Astrocyte (in vitro differentiated cells and primary cell): ENCODE measurements at places on chromosomes 11 and 22. TPM values are rescaled to one million over a fixed set of nuclear protein-coding genes. Genes with fewer than 3 reads are reported as not detected.

- peak; percentile 66 for DNase-seq
These were observed 22.3 kb downstream of the ZBTB16 start for GRCh38 chr11:114081641-114082414.

DNA sequence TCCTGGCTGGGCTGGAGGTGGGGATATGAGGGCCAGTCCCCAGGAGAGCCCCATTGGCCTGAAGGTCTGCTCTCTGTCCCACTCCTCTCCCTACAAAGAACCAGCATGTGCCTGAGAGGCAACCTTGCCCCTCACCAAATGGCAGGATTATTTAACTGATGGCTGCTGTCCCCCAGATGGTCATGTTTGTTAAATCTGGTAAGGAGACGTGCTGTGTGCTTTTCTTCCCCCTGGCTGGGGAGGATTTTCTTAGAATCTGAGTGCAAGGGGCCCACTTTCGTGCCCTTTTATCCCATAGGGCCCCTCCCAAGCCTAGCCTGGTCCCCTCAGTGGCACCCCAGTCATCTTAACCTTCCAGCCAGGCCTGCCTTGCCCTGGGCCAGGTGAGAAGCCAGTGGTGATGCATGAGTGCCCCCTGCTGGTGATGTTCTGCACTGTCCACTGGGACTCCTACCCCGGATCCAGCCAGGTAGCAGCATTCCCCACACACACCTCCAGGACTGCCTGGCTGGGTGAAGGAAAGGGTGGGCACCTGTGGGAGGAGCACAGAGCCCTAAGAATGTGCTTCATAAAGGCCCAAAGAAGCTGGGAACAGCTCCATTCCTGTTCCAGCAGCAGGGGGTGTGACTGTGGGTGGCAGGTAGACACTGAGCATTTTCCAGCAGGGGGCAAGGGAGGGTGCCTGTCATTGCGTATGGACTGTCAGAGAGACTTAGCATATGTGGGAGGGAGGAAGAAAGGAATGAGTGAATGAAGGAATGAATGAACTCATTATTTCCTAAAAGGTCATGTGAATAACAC lies 28.9 kb downstream of the MFNG start:
- DNase-seq: no peak

The POLR2L gene
- 194 and 212 TPM in 2 replicates for total RNA-seq

The IFITM10 gene
- 2.0 and 5.1 TPM in 2 replicates for total RNA-seq

DNA sequence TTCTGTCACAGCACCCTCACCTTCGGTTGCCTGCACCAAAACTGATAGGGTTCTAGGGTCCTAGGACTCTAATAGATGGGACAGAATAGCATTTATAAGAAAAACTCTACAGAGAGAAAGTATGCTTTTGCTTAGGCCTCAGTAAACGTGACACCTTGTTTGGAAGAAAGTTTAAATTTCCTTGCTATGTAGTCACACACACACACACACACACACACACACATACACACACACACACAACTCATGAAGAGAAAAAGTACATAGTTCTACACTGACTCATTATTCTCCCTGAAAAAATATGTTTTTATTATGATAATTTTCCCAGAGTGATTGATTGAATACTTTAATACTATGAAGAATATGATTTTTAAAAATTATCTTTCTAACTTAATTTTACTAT lies 220.8 kb upstream of the SNX19 start:
- DNase-seq: peak; percentile 38

The EHF gene
- total RNA-seq: 0.25 TPM in 1 of 2 replicates, not detected in the other

DNA sequence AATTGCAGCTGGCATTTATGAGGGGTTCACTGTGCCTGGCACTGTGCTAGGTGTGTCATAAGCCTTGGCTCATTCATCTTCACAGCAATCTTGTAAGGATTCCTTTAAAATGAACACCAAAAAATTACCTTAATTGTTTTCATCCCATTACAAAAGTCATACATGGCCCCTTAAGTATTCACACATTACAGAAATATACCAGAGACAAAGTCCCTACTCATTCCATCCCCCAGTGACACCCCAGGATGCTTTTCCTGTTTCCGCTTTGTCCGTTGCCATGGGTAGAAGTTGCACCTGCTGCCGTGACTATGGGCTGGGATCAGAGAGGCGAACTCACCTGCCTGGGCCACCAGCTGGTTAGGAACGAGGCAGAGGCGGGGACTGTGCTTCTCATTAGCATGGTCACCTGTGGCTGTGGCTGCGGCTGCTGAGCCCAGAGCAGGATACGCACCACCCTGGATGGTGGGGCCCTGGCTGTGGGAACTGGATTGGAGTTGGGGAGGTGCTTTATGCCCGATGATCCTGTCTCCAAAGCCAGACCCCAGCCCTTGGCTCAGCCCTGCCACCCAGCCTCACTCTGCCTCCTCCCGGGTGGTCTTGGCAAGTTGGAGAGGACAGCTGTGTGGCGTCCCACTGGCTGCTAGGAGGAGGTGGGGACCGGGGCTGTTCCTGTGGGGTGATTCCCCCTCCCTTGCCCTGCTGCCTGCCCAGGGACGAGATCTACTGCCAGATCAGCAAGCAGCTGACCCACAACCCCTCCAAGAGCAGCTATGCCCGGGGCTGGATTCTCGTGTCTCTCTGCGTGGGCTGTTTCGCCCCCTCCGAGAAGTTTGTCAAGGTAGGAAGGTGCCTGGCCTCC lies 60.8 kb downstream of the MYO7A start:
- DNase-seq: no peak

DNA sequence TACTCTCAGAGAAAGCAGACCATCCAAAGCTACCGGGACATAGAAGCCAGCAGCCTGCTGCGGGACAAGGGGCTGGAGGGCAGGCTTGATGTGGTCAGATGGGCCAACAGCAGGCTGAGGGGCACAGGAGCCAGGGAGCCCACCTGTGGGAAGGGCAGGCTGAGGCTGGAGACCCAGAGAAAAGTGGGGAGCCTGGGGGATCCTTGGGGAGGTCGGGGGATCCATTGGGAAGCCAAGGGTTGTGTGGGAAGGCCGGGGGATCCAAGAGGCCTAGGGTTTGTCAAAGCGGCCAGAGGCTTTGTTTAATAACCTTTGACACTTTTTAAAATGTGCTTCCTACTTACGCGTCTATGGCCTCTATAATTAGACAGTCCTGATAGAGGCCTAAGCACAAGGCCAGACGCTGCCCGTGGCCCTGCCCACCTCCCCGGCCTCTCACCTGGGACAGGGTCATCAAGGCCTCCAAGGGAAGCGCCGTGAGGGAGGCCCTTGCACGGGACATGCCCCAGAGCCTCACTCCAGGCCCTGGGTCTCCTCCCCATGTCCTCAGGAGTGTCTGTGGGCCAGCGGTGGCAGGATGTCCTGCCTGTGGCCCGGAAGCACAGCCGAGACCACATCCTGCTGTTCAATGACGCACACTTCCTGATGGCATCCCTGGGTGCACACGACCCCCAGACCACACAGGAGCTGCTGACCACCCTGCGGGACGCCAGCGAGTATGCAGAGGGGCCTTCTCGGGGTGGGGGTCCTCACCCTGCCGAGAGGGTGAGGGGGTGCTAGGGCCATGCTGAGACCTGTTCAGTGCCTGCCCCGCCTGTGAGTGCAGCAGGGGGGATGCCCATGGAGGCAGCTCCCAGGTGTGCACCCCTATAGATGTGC lies 8.6 kb upstream of the GTSE1 start:
- no peak for DNase-seq

The OR51B5 gene
- total RNA-seq: not detected in 2 replicates

The FOXRED2 gene
- total RNA-seq: 5.3 and 5.9 TPM in 2 replicates

The LMO1 gene
- total RNA-seq: 0.46 and 1.5 TPM in 2 replicates

- peak; percentile 74 for DNase-seq
These were observed 39.0 kb downstream of the RRAS2 start for GRCh38 chr11:14320020-14320419.

The CFAP300 gene
- 0.64 and 0.65 TPM in 2 replicates for total RNA-seq

DNA sequence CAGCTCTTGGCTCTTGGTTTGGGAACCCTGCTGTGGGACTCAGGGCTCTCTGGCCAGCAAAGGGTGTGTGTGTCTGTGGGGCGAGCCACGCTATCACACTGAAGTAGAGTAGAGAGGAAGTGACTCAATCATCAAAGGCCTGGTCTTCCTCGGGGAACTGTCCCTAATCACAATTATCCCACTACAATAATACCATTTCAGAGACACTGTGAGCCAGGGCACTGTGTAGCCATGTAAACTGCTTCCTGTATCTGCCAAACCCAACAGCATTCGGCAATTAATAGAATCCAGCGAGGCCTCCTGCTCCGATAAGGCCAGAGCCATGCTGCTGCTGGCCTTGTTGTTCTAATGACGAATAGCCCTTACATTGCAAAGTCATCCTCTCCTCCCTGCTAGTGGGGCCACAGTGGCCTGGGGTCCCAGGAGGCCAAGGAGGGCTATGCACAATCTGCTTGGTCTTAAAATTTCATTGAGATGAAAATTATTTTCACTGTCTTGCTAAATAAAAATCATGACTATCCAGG lies 49.8 kb upstream of the LMO2 start:
- DNase-seq: peak; percentile 62

DNA sequence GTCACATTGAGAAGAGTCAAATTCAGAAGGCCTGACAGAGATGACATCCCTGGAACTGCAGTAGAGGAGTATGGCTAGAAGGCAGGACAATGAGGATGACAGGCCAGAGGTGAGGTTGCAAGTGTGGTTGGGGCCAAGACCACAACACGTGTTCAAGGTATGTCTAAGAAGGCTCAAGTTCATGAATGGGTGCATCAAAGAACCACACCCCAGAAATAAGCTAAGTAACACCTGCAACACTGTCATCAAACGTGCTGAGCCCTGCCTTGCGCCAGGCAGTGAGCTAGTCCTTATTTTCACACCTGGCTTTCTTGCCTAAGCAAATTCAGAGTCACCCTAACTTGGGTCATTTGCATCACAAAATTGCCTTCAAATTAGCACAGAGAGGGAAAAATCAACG lies 313.6 kb downstream of the KIRREL3 start:
- no peak for DNase-seq

The POTEH gene
- total RNA-seq: not detected in 2 replicates

GRCh38 chr11:121595717-121596161 lies 143.0 kb upstream of the SORL1-AS1 start:
- peak; percentile 100 for DNase-seq

- no peak for DNase-seq
These were observed 53.9 kb downstream of the SMIM38 start for GRCh38 chr11:69209421-69210309.

The SLC6A5 gene
- total RNA-seq: not detected in 2 replicates
